ENCODE measurements at places on chromosomes 11 and 22.

GRCh38 chr22:40597526-40598430 is 38.7 kb downstream of the MRTFA start:
- DNase-seq: no peak

DNA sequence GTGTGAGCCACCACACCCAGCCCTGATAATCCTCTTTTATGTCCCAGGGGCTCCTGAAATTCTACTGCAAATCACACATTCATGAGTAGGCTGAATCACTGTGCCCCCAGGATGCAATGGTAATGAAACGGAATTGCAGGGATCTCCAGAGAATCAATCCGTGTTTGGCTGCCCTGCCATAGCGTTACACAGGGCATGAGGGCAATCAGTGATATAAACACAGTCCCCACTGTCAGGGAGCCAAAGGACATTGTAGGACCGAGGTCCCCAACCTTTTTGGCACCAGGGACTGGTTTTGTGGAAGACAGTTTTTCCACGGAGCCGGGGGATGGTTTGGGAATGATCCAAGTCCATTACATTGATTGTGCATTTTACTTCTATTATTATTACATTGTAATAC is 9.0 kb upstream of the PLA2G6 start:
- no peak for DNase-seq

DNA sequence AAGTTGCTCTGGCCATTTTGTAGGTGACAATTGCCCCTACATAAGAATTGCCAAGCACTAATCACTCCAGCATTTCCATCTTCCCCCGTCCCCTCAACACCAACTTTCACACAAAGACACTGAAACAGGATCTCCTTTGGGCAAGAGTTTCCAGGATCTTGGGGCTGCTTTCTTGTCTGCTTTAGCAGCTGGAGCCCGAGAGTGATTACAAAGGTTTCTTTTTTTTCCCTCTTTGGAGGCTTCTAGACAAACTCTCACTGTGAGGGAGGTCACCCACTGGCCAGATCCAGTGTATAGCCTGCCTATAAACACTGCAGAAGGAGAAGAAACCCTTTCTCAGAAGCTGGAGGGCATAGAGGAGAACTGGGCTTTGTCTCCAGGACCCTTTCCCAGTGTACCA is 92.5 kb downstream of the APIP start:
- no peak for DNase-seq

DNA sequence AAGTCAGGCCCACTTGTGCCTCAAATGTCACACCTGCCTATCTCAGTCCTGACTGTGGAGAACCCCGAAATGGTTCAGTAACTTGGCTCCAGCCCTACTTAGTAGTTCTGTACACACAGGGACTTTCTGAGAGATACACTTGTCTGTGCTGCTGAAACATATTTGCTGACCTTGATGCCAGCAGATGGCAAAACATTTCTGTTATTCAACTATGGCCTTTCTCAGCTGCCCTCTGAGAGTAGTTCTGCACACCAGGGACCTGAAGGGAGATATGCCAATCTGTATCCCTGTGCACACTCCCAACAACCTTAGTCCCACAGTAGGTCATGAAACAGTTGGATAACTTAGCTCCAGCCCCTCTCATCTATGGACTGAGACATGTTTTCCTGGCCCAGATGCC is 1651.5 kb downstream of the LRRC4C start:
- no peak for DNase-seq

- no peak for DNase-seq
These were observed 28.6 kb downstream of the LRP5 start for GRCh38 chr11:68340784-68341556.

- no peak for DNase-seq
These were observed 323.8 kb downstream of the GUCY1A2 start for GRCh38 chr11:106694501-106694900.

GRCh38 chr11:110185599-110185998 is 92.4 kb downstream of the ZC3H12C start:
- no peak for DNase-seq

GRCh38 chr11:1668911-1669473 is 28.0 kb upstream of the KRTAP5-6 start:
- DNase-seq: no peak

- DNase-seq: no peak
These were observed 477 bp downstream of the ZBTB16 start for GRCh38 chr11:114059984-114060391.

DNA sequence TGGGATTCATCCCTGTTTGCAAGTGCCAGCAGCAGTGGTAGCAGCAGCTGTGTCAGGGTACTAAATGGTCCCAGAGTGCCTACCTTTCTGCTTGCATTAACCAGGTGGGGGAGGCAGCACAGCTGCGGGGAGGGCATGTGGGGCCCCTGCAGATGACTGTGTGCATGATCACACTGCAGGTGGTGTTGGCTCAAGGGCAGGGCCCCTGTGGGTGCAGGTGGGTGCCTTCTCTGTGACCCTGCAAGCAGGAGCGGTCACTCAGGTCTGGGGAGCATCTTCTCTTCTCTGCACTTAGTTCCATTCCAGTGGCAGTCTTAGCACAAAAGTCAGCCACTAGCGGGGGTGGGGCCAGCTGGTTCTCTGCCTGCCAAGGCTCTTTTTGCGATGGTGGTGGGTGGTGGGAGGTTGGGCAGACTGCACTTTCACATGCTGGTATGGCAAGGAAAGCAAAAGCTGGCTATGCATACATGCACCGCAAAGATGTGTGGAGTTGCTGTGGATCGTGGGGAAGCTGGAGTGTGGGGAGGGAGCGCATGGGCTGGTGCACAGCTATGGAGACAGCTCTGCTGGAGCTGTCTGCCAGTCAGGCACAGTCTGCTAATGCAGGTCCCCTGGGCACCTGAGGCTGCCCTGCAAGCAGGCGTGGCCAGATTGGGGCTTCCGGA is 157.1 kb downstream of the DYNC2H1 start:
- no peak for DNase-seq

GRCh38 chr22:35066768-35067167 is 810 bp downstream of the ISX start:
- no peak for DNase-seq

- DNase-seq: no peak
These were observed 32.0 kb downstream of the GUCY1A2 start for GRCh38 chr11:106986261-106986660.

DNA sequence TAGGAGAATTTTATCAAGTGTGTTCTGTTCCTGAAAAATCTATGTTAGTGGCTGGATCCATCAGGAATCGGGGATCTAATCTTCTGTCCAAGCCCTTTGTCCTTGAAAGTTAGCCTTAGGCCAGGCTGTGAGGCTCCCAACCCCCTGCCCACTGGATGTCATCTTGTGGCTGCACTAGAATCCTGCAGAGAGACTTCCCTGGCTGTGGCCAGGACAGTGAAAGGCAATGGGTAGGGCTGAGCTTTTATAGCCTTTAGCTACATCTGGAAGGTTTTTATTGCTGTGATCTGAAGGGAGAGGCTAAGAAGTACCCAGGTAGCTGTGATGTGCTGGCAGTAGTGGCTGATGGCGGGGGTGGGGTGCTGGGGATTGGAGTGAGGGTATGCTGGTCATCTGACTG is 2.1 kb downstream of the OAF start:
- no peak for DNase-seq

- no peak for DNase-seq
These were observed 1.6 kb downstream of the IFITM10 start for GRCh38 chr11:1748636-1749394.

DNA sequence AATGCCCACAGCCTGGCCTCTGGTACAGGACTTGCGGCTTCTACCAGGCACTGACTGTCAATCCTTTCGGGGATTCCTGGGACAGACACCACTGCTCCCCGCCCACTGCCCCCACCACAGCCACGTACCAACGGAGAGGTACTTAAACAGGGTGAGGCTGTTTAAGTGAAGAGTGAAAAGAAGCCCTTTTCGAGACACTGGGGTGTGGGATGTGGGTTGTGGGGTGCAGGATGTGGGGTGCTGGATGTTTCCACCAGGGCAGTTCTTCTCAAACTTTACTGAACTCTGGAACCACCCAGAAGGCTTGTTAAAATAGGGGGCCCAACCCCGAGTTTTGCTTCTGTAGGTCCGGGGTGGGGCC is 34.2 kb upstream of the PRR5 start:
- DNase-seq: no peak

DNA sequence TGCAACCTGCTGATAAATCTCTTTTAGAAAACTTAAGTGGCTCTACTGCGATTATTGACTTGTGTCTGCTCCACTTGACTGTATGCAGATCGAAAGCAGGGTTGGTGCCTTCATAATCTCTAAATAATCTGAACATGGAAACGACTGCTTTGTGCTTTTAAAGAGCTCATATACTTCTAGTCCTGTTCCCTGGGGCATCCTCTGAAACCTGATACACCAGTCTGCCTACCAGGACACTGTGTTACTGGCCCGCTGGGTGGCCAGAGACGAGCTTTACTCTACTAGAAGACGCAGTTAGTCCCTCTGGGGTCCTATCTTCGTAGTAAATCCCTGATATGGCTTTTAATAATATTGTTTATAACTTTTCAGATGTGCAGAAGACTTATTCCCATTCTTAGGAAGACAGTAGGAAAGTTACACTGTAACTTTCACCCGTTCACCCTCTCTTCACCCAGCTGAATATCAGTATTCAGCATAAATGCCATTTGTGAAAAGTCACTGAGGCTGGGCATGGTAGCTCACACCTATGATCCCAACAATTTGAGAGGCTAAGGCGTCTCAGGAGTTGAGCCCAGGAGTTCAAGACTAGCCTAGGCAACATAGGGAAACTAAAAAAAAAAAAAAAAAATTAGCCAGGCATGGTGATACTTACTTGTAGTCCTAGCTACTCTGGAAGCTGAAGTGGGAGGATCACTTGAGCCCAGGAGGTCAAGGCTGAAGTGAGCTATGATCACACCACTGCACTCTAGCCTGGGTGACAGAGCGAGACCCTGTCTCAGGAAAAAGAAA is 9.0 kb upstream of the HTR3B start:
- no peak for DNase-seq
